ENCODE measurements at places on chromosomes 11 and 22.
A peak's percentile ranks its signal among the peaks of the same experiment; 100 is the strongest.

DNA sequence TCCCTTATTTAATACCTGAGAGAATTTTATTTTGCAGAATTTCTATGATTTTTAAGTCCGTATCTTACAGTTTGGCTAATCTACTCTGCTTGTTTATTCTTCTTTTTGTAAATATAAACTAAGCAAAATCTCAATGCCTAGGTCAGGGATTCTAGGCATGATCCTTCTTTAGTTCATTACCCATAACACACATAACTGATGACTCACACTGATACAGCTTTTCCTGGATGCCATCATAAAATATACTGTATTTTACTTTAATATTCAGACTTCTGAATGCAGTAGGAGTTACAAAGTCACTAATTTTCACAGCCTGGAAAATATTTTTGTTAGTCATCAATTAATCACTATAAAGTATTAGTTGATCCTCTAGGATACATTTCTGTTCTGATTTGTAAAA, 898.2 kb upstream of the RAG2 start:
- no peak for DNase-seq

DNA sequence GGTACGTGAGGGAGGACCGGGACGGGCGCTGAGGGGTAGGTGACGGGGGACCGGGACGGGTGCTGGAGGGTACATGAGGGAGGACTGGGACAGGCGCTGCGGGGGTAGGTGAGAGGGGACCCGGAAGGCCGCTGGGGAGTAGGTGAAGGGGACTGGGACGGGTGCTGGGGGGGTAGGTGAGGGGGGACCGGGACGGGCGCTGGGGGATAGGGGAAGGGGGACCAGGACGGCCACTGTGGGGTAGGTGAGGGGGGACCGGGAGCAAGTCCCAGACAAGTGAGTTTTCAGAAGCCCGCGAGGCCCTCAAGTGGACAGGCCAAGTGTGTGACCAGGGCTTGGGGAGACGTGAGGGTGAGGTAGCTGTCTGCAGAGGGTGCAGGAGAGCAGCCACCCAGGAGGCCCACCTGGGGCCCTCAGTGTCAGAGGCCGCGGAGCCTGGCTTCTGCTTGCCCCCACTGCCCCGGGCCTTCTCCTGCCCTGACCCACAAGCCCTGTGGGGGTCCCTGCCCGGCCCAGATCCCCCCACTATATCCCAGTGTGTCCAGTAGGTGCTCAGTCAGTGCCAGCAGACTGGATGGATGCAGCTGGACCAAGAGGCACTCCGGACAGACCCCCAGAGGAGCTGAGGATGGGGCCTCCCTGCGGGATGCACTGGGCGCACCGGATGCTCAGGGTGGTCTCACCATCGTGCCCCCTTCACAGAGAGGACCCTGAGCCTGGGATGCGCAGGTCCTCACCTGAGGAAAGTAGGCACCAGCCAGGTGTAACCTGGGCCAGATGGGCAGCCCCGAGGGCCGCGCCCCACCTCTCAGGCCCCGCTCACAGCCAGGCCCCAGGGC, 44.2 kb upstream of the TH start:
- no peak for DNase-seq

- no peak for DNase-seq
Measured at GRCh38 chr11:125308246-125308645, 143.7 kb downstream of the PKNOX2 start.

GRCh38 chr11:78265326-78265725, 76.6 kb downstream of the USP35 start:
- DNase-seq: no peak

DNA sequence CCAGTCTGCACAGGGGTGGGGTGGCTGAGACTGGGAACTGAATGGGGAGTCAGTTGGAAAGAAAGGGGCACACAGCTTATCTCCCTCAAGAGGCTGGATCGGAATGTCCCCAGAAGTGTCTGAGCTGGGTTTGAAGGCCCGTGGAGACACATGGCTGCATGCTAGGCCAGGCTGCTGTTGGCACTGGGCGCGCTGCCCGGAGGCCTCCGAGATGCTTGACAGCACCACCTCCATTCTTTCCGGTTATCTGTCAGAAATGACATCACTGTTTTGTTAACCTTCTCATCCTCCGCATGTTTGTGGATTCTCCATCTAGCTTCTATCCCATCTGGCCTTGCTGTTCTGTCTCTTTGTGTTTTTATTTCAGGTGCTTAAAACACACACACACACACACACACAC, 85.5 kb downstream of the APIP start:
- no peak for DNase-seq

DNA sequence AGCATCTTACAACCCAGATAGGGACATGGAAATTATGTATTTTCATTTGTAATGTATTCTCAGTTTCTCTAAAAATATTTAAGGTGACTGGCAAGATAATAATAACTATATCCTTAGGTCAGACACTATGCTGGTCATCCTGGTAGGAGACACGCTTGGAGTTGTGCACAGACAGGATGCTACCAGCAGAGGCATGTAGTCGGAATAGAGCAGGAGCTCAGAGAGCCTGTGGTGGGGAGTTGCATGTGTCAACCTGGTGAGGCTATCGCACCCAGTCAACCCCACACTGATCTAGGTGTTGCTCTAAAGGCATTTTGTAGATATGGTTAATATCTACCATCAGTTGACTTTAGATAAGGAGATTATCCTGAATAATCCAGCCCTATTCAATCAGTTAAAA, 318.5 kb downstream of the MIAT start:
- no peak for DNase-seq

- DNase-seq: peak; percentile 63
Measured at GRCh38 chr11:48008951-48009270, 28.6 kb downstream of the PTPRJ start.

DNA sequence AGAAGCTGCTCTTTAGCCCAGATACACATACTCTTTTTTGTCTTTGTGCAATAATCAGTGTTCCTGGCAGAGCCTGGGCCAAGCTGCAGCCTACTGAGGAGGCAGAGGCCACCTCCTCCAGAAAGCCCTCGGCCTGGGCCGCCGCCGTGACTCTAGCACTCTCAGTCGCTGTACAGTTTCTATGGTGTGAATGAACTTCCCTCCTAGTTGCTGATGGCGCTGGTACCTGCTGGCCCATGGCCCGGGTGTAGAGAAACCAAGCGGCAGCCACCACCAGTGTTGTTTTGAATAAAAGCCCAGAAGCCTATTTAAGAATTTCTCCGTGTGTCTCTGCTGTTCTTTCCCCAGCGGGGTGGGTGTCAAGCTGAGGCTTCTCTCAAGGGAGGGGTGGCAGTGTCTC, 118.9 kb downstream of the CACNA1I start:
- no peak for DNase-seq

GRCh38 chr22:25105817-25106650, 93.6 kb upstream of the CRYBB3 start:
- DNase-seq: no peak

GRCh38 chr11:96119211-96119610, 195.3 kb upstream of the MTMR2 start:
- DNase-seq: no peak

GRCh38 chr22:37638391-37639069, 939 bp upstream of the SH3BP1 start:
- peak; percentile 50 for DNase-seq

DNA sequence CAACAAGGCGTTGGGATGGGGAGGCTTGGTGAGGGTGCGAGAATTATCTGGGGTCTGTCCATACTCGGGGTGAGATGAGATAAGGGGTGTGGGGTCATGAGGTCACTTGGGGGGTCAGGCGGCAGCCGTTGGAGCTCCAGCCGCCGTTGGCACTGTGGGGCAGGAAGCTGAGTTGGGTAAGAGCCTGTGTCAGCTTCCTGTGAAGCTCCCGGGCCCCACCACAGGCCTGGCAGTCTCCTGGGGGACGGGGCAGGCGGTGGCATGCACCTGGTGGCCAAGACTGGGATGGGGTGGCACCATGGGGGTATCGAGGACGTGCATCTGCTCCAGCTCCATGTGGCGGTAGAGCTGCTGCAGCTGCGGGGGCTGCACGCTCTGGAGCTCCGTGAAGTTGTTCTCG, 7.1 kb upstream of the MYBPC3 start:
- peak; percentile 9 for DNase-seq

DNA sequence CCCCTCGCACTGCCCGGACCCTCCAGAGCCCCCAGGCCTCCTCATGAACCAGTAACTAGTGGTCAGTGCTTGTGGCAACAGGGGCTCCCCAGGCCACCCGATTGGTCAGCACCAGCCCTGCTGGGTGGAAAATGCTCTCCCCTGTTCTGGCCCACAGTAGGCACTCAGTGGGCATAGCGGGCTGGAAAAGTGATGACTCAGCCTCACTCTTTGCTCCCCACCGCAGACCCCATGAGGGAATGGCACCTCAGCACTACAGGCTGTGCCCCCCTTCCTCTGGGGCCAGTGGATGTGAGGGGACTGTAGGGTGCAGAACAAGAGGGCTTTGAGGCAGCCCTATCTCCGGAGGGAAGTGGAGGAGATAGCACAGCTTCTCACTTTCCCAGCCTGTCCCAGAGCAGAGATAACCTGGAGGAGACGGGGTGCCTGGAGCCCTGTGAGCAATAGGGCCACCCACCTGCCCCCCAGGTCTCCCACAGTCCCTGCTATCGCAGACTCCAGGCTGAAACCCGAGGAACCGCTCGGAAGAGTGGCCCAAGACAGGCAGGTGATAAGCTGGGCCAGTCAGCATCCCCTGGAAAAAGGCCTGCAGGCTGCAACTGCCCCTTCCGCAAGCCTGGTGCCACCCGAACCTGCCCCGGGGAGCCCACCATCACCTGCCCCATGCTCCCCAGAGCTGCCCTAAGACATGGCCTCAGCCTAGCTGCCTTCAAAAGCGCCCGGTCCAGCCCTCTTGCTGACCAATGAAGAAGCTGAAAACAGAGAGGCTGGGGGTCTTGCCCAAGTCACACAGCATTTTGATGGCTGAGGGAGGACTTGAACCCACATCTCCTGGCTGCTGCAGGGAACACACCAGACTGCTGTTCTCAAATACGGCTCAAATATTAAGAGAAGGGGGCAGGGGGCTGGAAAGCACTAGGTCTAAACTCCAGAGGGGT, 29.4 kb upstream of the PDGFB start:
- DNase-seq: no peak

DNA sequence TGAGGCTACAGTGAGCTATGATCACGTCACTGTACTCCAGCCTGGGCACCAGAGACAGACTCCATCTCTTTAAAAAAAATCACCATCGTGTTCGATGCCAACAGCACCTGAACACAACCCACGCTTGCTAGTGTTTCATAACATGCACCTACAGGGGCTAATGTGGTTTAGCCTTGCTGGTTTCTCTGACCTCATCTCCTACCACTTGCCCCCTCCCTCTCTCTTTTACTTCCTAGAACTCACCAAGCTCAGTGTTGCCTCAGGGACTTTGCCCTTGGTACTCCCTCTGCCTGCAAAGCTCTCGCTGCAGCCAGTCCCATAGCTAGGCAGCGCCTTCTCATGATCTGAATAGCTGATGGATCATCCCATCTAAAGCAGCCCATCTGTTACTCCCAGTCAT, 99.8 kb downstream of the FBXO7 start:
- peak; percentile 16 for DNase-seq

DNA sequence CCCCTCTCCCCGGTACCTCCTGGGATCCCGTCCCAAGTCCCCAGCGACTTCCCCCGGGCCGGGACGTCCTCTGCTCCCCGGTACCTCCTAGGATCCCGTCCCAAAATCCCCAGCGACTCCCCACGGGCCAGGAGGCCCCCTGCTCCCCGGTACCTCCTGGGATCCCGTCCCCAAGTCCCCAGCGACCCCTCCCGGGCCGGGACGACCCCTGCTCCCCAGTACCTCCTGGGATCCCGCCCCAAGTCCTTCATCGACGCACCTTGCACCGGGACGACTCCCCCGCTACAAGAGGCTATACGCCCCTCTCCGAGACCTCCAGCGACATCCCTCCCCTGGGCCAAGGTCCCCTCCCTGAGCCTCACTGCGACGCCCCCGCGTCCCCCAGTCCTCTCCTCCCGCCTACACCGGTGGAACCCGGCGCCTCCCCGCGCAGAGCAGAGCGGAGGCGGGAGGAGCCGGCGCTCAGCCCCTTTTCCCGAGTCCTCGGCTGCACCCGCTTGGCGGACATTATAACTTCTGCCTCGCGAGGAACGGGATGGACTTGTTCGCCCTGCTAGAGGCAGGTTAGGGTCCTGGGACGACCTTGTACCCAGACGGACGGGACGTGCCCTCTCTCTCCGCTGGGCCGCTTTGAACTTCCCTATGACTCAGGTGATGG, 912 bp downstream of the KREMEN1 start:
- no peak for DNase-seq

GRCh38 chr22:31346733-31347250, 646 bp upstream of the PATZ1 start:
- DNase-seq: peak; percentile 54

- DNase-seq: no peak
Measured at GRCh38 chr11:126476266-126476924, 120.9 kb downstream of the ST3GAL4 start.

- DNase-seq: no peak
Measured at GRCh38 chr11:11980200-11980599, 28.2 kb downstream of the DKK3 start.

DNA sequence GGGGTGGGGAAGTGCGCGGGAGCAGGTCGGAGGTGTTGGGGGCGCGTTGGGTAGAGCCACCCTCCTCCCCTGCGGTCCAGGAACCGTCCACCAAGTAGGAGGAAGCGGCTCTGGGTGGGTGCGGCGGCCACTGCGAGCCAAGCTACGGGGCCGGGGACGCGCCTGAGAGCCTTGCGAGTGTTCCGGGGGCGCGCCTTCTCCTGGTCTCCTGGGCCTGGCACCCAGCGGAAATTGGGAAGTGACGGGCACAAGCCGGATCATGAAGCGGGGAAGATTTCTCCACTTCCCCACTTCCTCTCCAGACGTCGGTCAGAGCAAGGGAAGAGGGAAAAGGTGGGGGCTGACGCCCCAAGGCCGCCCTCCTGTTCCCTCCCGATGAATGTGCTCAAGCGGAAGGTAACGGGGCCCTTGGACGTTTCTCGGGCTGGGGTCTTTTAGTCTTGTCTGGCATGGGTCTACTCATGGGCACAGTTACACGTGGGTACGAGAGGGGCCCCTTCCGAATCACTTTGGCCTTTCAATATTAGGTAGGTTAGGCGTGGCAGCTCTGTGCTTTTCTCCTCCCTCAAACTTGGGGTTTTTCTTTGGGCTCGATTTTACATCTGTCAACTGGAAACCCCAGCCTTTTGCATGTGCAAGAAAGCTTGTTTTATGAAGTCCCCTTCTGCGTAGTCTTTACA, 865 bp downstream of the RBM14 start:
- DNase-seq: no peak

All from activated naive CD8-positive, alpha-beta T cell treated with anti-CD3 and anti-CD28 coated beads, Interleukin-2, amount 50 U/mL, for 24 hours (primary cell).